NCI-H774 (cell line): ENCODE measurements at places on chromosomes 5 and 9.
A peak's percentile ranks its signal among the peaks of the same experiment; 100 is the strongest.

DNA sequence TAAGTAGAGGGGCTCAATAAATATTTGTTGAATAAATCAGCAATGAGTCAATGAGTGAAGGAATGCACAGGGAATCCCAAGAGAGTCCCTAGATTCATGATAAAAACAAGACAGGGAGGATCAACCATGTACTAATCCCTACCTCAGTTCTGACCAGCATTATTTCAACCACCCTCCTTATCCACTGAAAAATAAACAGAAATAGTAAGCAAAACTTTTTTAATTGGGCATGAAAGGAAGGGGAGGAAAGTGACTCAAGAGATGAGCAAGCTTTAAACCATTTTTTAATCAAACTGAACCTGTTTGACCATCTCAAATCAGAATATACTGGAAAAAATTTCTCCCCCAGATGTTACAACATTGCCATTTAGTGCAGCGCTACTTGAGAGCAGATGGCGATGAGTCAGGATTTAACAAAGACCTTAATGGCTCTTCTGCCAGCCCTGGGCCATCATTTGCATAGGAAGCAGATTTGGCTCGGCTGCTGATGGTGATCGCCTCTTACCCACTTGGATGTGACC lies 194.8 kb upstream of the SLC30A5 start:
- peak; percentile 50 for DNase-seq

DNA sequence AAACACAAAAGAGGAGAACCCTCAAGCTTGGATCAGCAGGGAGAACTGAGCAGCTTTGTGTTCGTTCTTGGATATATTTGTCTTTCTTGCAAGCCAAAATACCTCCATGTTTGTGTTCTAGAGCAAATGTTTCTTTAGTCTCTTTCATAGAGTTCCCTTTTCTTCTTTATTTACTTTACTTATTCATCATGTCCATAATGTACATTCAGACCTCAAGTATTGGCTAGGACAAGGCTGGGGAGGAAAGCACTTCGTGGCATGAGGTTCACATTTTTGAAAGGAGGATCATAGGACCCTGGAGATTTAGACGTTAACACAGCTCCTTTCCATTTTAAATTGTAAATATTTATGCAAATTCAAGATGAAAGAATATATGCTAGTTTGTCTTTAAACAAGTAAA lies 590.2 kb upstream of the MEF2C start:
- DNase-seq, result no peak

GRCh38 chr9:76399856-76400255 lies 5.6 kb upstream of the RFK start:
- DNase-seq, result no peak

DNA sequence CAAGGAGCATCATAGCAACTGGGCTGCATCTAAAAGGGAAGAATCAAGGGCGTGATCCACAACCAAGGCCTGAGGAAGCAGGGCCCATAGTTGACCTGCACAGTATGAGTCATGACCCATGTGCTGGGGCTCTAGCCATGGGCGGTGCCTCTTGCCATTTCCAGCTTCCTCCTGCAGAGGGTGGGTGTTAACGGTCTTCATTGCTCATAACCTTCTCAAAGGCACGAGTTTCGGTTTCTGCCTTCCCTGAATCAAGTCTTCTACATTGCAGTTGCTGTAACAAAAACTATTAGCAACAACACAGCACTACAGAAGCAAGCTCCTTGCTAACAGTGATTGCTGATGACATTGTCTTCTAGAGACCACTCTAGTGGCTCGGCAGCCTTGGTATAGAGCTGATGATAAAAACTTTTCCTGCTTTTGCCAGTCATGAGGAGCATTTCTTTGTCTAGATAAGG lies 66.9 kb downstream of the CTSL start:
- no peak for DNase-seq

DNA sequence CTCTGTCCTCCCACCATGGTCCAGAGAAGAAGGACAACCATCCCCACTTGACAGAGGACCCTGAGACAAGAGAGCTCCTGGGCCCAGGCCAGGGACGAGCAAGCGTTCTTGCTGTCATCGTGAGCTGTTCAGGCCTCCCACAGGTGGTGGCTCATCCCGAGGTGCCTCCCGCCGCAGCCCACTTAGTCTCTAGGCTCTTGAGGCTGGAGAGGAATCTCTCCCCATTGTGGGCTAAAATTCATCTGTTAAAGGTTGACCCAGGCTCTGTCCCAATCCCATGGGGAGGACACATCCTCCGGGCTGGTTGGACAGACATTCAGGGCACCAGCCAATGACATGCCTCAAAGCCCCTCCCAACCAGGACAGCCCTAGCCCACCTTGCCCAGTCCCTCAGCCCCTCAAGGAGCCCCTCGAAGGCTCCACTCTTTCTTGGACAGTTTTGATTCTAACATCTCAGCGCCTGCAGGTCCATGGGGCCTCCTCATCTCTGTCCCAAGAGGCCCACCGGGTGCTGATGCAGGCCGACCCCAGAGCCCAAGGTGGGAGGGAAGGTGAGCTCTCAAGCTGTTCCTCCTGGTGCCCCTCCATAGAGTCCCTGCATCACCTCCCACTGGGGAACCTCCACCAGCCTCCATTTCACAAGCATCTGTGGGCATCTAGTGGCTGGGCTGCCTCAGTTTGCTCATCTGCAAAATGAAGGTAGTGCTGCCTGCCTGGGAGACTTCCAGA lies 52.9 kb downstream of the BARX1 start:
- DNase-seq, result no peak

DNA sequence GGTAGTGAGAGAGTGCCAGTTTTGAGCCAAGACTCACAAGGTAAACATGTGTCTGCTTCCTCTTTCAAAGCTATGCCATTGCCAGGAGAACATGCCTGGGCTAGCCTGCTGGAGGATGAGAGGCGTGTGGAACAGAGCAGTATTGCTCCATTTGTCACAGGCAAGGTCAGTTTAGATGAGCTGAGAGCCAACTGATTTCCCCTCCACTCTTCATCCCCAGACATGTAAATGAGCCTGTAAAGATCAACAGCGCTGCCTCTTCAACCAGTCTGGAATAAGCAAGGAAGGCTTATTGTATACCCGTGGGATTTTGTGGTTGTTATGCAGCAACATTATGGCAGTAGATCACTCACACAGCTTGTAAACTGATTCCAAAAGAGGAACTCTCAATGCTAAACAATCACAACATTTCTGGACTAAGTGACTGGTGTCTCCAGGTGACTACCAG lies 8.2 kb upstream of the GDNF start:
- DNase-seq, result peak; percentile 44

DNA sequence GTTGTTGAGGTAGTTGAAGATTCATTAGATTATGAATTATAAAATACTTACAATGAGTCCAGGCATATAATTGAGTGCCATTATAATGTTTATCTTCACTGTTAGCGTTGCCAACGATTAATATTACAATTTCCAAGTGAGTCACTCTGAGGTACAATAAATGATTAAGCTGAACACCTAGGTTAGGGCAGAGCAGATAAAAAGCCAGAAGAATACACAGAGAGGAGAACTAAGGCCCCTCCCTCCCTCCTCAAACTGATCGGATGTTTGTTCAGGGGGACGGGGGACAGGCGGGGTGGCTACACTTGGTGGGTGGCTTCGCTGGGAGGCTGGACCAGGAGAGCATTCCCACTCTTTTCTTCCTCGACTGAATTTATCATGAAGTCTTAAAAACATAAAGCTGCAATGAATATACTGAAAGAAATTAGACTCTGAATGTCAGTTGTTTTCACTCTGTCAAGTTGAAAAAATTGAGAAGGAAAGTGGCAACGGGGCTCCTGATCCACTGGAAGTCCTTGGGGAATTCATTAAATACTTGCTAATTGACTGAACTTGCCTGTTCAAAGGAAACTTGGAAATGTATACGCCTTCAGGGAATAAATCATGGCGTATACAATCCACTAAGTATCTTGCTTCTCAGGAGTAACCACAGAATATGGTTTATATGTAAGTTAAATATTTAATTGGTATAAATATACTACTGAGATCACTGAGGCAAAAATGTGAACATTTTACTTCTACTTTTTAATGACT lies 198.1 kb downstream of the TSSK1B start:
- DNase-seq, result no peak

DNA sequence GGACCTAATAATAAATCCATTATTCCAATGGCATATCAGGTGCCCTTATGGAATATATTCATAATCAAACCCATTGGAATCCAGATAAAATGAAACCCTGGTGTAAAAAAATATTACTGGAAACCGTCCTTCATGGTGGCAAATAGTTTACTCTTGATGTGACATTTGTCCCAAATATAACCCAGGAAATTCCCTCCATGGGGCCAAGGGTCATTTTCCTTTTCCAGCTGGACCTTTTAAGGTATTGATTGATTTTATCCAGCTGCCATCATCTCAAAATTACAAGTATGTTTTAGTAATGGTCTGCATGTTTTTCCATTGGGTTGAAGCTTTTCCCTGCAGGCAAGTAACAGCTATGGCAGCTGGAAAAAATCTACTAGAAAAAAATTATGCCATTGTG lies 8.4 kb upstream of the UGT3A1 start:
- DNase-seq, result no peak
